ENCODE measurements at places on chromosomes 16 and 17.

DNA sequence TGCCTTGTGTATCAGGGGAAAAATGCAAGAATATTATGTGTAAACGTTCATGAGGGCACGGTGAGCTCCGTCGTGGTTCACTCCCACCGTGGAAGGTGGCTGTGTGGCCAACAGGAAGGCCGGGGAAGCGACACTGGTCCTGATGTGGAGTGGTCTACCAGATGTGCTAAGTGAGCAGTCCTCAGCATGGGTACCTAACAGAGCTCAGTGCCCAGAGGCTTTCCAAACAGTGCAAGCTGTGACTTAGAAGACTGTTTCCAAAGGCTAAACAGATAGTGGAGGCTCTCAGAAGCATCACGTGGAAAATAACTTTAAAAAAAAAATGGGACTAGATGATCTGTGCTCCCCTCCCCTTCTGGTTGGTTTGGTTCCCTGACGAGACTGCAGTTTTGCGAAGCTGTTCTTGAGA is 199.3 kb upstream of the CHMP6 start:
- DNase-seq: no peak

- DNase-seq: no peak
Measured at GRCh38 chr16:60882816-60883215, 1153.4 kb downstream of the CDH8 start.

GRCh38 chr16:25151996-25152395 is 40.5 kb downstream of the LCMT1 start:
- no peak for DNase-seq

GRCh38 chr17:65470783-65471182 is 90.7 kb downstream of the AXIN2 start:
- DNase-seq: no peak
